ENCODE measurements at places on chromosomes 3 and 15.
A peak's percentile ranks its signal among the peaks of the same experiment; 100 is the strongest.

DNA sequence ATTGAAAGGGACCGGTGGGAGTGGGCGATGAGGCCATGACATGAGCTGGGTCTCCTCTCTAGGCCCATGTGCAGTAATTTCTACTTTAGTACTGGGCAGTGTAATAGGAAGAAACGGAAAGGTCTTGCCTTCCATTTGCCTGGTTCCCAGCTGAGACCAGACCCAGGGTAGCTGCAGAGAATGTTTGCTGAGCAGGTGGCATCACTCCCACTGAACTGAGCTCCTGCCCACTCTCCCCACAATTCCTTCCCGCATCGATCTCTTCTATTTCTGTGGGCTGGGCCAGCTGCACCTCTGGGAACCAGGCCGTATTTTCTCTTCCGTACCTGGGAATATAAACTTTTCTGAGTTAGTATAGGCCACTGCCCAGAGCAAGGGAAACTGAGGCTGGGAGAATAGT lies 15.8 kb downstream of the ESYT3 start:
- DNase-seq, result no peak

DNA sequence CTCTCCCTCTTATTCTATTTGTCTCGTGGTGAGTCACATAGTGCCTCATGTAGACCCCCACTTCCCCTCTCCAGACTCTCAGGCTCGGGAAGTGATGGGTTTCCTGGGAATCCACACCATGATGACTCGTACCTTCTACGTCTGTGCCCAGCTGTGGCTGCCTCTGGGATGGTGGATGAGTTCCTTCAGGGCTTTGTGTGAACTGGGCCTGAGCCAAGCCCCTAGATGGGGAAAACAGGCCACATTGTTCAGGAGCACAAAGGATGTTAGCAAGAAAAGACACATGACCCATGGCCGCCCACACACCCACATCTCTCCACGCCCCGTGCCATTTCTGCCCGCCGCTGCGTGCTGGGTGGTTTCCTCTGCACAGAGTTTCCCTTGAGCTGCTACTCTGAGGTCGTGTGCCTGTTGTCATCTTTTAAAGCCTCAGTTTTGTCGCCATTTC lies 10.5 kb downstream of the ISG20 start:
- DNase-seq, result peak; percentile 65

- DNase-seq, result peak; percentile 16
Measured at GRCh38 chr3:64022451-64023186, 675 bp downstream of the PSMD6 start.

GRCh38 chr3:193945143-193945542 lies 190.8 kb upstream of the HES1 start:
- no peak for DNase-seq

DNA sequence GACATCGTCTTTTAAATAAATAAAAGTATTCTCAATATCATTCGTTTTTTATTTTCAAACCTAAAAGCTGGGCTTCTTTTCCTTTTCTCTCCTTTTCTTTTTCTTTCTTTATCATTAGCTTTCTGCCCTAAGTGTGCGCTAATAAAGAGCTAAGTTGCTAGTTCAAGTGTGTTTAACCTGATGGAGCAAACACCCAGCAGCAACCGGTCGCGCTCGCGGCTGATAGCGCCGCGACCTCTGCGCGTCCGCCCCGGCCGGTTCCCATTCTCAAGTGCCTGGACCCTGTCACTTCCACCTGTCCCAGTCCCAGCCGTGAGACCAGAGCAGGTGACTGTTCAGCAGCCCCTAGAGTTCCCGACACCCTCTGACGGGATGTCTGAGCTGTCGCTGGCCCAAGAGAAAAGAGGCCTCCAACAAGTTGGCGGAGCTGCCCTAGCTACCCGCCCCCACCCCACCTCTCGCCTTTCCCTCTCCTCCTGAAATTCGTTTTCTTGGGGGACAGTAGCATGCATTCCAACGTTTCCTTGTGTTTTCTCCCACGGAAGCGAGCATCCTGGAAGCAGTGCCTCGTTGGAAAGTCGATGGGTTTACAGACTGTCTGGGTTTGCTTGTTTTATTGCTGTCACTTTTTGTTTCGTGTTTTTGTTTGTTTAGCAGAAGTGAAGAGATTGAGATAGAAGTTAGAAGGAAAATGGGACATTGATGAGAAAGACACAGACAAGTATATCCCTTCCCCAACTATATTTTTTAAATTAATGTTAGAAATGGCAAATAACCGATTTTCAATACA lies 3.1 kb upstream of the MECOM start:
- no peak for DNase-seq

GRCh38 chr3:111733856-111734255 lies 125.2 kb upstream of the PHLDB2 start:
- no peak for DNase-seq

DNA sequence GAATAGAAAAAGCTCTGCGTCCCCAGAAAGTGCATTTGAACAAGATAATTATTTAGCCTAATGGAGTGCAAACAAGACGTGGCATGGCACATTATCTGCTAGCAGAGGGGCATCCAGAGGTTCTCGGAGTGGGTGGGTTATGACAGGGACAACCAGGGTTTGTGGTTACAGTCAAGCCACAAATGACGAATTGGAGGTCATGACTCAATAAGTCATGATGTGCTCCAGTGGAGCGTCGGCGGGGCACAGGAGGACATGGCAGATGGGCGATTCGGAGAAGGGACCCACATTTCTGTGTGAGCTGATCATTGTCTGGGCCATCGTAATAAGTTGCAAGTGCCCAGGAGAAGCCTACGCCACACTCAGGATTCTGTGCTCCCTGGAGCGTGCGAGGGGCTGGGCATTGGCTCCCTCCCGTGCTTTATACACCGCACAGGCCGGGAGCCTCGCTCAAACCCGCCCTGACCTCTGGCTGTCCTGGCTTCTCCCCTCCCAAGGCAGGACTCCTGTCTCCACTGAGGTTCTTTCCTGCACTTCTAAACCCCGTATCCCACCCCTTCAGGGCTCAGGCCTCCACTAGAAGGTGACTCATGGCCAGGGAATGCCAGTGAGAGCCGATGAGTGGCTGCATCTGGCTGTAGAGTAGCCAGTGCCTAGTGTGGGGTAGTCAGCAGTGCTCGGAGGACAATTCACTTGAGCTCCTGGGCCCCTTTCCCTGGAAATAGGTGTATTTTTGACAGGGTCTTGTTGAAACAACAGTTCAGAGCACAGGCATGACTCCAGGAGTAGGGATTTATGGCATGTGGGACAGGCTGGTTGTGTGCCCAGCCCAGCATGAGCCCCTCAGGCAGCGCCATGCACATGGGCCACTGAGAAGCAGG lies 67.4 kb downstream of the GRIP2 start:
- DNase-seq, result peak; percentile 88

DNA sequence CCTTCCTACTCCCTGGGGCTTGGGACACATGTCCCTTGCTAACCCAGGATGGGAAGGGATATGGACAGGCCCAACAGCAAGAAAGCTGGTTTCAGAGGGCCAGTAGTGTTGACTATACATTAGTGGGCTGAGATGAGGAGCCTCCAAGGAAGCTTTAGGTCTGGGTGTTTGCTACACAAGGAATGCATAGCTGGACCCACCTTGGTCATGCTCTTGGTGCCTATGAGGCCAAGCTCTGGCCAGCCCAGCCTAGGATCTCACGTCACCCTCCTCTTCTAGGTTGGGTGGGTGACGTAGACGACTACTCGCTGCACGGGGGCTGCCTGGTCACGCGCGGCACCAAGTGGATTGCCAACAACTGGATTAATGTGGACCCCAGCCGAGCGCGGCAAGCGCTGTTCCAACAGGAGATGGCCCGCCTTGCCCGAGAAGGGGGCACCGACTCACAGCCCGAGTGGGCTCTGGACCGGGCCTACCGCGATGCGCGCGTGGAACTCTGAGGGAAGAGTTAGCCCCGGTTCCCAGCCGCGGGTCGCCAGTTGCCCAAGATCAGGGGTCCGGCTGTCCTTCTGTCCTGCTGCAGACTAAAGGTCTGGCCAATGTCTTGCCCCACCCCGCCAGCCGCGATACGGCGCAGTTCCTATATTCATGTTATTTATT lies 653 bp upstream of the WDR6 start:
- DNase-seq, result peak; percentile 57

- DNase-seq, result no peak
Measured at GRCh38 chr3:127015282-127016042, 32.5 kb downstream of the PLXNA1 start.

GRCh38 chr15:96330064-96330449 lies 443 bp upstream of the NR2F2 start:
- peak; percentile 80 for DNase-seq

DNA sequence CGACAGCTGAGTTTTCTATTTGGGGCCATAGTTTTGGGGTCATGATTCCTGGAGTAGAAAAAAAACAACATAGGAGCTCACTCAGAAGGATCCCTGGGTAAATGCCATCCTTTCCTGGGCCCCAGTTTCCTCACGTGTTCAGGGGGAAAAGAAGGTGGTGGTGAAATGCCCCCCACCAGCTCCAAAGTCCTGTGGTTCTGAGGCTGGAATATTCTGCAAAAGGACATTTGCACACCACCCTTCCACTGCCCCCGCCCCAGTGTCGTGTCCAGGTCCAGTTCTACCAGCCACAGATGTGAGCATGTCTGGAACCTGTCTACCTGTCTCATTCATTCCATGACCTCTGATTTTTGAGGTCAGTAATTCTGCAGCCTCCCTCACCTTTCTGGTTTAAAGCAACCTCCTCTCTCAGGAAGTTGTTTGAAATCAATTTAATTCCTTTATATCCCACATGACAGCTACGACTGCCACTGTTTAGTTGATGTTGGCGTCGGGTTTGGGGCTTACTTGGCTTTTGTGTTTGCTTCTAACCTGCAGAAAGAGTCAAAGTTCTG lies 82.1 kb downstream of the SMAD3 start:
- DNase-seq, result no peak

- no peak for DNase-seq
Measured at GRCh38 chr3:33001889-33002288, 50.4 kb downstream of the CCR4 start.

DNA sequence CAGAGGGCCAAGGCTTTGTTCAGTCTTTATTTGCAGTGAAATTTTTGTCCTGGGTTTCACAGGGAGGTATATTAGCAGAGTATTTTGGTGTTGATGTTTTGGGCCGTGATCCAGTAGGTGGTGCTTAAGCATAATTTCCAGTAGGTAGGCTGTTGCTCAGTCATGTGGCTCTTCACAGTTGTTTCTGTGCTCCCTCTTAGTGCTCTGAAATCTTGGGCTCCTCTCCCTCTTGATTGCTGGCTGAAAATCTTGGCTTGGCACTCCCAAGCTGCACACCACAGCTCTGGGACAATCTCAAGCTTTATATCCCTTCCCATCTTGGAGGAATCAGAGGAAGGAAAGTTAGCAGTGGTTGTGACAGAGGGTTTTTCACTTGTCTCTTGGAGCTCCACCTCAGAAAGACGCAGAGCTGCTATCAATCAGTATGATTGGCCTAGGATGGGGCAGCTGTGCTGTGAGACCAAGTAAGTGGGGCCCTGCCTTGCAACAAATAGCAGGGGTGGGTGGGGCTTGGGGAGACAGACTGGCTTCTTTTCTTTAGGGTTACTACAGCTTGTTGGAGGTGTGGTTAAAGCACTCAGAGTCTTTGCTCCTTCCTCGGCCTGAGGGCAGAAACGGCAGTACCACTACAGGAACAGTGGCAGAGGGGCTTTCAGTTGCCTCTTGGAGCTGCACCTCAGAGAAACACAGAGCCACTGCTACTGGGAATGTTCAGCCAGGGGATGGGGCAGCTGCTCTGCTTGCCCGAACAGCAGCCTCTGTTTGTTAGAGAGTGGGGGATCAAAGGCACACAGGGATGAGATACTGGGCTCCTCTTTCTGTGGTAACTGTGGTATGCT lies 627.0 kb downstream of the SI start:
- DNase-seq, result peak; percentile 21

- no peak for DNase-seq
Measured at GRCh38 chr15:98660055-98660454, 11.7 kb downstream of the IGF1R start.

- DNase-seq, result peak; percentile 58
Measured at GRCh38 chr3:52220380-52221026, 4.9 kb downstream of the TLR9 start.

- no peak for DNase-seq
Measured at GRCh38 chr3:108389372-108389771, 93.0 kb downstream of the HHLA2 start.

All from amniotic epithelial cell (primary cell).